ENCODE measurements at places on chromosomes 11 and 22.

DNA sequence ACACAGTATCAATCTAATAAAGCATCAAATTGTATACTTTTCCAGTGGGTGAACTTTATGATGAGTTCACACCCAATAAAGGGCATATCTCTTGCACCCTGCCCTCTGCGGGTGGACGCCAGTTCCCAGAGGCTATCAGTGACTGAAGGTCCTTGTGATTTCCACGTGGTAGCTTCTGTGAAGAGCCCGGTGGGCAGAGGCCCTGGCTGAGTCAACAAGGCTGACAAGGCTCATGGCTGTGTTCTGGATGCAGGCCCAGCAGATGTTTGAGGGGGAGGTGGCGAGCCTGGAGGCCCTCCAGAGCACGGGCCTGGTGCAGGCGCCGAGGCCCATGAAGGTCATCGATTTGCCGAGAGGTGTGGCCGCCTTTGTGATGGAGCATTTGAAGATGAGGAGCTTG, 71.4 kb downstream of the PIWIL3 start:
- H3K27ac ChIP-seq: no peak overlapping the region
- no peak for DNase-seq
- H3K4me1 ChIP-seq: no peaks in the 10 kb centered on the region
- no peaks in the 10 kb centered on the region for H3K27me3 ChIP-seq
- no peak overlapping the region for H3K4me3 ChIP-seq

DNA sequence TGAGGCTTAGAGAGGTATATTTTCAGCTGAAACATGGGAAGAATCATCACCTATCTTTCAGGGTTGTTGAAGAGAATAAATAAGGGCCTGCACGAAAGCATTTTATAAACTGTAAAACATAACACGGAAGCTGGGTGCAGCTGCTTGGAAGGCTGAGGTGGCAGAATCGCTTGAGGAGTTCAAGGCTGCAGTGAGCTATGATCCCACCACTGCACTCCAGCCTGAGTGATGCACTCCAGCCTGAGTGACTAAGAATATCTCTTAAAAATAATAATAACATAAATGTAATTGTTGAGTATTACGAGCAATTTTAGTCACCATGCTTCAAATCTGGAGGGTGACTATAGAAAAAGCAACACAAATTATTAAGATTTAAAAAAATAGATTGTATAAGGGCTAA, 16.3 kb downstream of the RBFOX2 start:
- H3K4me1 ChIP-seq: peaks cover 5% of the 10 kb centered on the region
- no peaks in the 10 kb centered on the region for H3K36me3 ChIP-seq
- no peak for DNase-seq
- H3K4me3 ChIP-seq: no peak overlapping the region
- H3K27ac ChIP-seq: no peak overlapping the region

GRCh38 chr11:3196161-3197043, 22.2 kb downstream of the MRGPRG start:
- no peaks in the 10 kb centered on the region for H3K4me1 ChIP-seq
- no peaks in the 10 kb centered on the region for H3K27me3 ChIP-seq
- no peak for DNase-seq
- no peaks in the 10 kb centered on the region for H3K36me3 ChIP-seq
- no peak overlapping the region for H3K4me3 ChIP-seq

- H3K4me1 ChIP-seq: no peaks in the 10 kb centered on the region
- no peaks in the 10 kb centered on the region for H3K36me3 ChIP-seq
- no peak overlapping the region for H3K27ac ChIP-seq
- H3K4me3 ChIP-seq: no peak overlapping the region
These were observed 1007.2 kb upstream of the RAG2 start for GRCh38 chr11:37605229-37605628.

DNA sequence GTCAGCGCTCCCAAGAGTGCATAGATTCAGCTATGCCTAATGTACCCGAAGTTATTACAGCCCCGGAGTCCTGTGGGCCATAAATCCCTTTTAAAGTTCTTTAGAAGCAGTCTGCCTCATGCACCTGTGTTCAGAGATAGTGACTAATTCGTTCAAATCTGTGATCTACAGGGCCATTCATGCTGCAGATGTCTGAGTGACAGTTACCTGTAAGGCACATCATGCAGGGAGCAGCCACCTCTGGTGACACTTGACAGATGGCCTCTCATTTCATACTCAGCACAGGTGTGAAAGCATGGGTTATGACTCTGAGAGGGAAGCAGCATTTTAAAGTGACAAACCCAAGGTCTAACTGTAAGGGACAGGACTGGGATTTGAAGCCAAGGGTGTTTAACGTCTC, 2.4 kb upstream of the E2F8 start:
- no peak overlapping the region for H3K4me3 ChIP-seq
- no peak overlapping the region for H3K27ac ChIP-seq
- H3K36me3 ChIP-seq: no peaks in the 10 kb centered on the region
- no peaks in the 10 kb centered on the region for H3K27me3 ChIP-seq
- H3K4me1 ChIP-seq: peaks cover 22% of the 10 kb centered on the region
- no peak for DNase-seq

DNA sequence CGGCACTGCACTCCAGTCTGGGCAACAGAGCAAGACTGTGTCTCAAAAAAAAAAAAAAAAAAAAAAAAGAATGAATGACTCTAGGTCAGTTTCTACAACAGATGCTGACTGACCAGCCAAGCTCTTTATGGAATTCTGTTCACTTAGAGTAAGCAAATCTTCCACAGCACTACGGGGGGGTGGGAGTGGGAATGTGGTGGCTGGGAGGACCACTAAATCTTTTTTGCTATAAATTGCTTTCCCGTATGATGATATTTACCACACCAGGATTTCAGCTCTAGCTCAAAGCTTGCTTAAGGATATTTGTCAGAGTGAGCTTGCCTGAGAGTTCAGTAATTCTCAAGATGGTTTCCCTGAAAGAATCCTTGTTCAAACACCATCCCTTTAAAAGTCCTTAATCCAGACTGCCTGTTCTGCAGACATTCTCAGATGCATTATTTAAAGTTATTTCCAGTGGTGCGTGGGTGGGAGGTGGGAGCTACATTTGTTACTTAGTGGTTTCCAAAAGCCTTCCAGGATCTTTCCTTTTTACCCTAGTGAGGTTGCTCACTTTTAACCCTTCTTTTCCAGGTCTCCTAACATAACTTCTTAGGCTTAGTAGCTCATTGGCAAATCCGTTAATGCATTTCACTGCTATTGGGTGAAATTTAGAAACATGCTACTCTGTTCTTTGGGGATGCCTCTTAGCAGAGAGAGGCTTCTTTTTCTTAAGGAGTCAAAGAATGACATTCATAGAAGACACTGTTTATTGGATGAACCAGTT, 65.9 kb downstream of the UBASH3B start:
- H3K27me3 ChIP-seq: no peaks in the 10 kb centered on the region
- DNase-seq: no peak
- no peaks in the 10 kb centered on the region for H3K4me1 ChIP-seq
- H3K4me3 ChIP-seq: no peak overlapping the region
- no peak overlapping the region for H3K27ac ChIP-seq

DNA sequence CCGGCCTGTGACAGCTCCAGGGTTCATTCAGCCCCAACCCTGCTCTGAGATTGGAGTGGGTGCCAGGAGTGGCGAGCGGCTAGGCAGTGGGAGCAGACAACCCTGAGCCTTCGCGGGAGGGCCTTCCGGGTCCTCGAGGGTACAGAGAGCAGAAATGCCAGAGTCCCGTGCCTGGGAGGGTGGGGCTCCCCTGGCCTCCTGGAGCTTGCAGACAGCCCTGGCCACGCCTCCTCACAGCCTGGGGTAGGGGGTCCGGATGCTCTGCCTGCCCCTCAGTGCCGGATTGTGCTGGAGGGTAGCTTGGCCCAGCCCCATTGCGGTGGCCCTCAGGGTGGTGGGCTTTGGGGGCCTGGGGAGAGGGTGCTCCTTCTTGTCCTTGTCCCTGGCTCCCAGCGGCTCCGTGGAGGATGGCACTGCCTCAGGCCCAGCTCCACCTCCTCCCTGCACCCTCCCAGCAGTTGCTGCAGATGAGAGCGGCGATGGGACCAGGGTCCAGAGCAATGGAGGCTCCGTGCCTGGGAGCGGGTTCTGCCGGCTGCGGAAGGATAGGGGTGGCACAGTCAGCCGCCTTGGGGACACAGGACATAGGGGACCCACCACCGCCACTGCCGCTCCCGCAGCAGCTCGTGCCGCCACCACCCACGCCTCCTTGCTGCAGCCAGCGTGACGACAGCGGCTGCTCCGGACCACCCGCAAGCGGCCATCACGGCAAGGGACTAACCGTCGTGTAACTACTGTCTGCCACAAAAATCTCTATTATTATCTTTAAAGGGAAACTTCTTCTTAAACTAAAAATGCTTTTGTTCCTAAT, 34.9 kb upstream of the OR10G7 start:
- peak; percentile 56 for DNase-seq
- no peak overlapping the region for H3K27ac ChIP-seq
- no peaks in the 10 kb centered on the region for H3K27me3 ChIP-seq
- H3K4me1 ChIP-seq: peaks cover 2% of the 10 kb centered on the region
- H3K4me3 ChIP-seq: no peak overlapping the region
- H3K36me3 ChIP-seq: no peaks in the 10 kb centered on the region

- H3K4me1 ChIP-seq: no peaks in the 10 kb centered on the region
- no peak overlapping the region for H3K4me3 ChIP-seq
- no peak overlapping the region for H3K27ac ChIP-seq
- no peak for DNase-seq
These were observed 1197.5 kb upstream of the TENM4 start for GRCh38 chr11:80638296-80638695.

DNA sequence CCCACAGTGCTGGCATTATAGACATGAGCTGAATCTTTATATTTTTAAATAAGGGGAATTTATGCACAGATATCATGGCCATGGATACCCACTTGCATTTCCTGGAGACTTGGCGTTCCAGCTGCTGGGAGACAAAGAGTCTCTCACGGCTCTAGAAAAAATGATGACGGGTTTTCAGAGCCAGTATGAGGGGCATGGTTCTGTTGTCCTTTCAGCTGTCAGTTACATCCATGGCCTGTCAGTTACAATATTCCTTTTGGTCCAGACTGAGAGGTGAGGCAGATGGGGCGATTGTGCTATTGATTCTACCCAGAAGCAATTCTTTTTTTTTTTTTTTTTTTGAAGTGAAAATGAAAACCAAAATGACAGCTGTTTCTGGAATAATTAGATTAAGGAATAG, 29.7 kb downstream of the USH1C start:
- H3K4me3 ChIP-seq: no peak overlapping the region
- no peak for DNase-seq
- no peaks in the 10 kb centered on the region for H3K36me3 ChIP-seq

DNA sequence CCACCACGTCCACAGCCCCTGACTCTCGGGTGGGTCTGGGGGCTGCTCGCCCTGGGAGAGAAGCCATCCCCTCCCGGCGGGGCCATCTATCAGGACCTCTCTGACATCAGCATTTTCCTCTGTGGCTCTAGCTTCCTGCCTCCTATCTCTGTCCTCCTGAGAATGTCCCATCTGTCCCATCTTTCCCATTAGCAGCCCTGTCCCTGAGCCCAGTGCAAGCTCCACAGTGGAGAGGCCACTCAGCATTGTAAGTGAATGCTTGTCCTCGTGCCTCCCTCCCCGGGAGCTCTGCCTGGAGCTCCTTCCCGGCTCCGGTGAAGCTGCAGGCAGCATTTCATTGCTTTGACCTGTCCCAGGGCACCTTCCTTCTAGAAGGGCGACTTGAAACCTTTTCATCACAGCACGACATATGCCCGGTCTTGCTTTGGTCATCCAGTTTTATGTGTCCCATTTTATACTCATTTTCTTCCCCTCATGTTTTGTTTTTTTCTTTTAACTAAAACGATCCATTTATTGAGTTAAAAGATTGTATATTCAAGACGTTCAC, 49.7 kb downstream of the RTN4R start:
- DNase-seq: no peak
- H3K36me3 ChIP-seq: no peaks in the 10 kb centered on the region
- H3K4me1 ChIP-seq: peaks cover 37% of the 10 kb centered on the region

GRCh38 chr11:22828373-22828772, 1.2 kb downstream of the SVIP start:
- no peak for DNase-seq
- H3K4me3 ChIP-seq: no peak overlapping the region
- H3K36me3 ChIP-seq: no peaks in the 10 kb centered on the region
- H3K27ac ChIP-seq: no peak overlapping the region
- peaks cover 9% of the 10 kb centered on the region for H3K4me1 ChIP-seq
